ENCODE measurements at places on chromosomes 12 and 14.

DNA sequence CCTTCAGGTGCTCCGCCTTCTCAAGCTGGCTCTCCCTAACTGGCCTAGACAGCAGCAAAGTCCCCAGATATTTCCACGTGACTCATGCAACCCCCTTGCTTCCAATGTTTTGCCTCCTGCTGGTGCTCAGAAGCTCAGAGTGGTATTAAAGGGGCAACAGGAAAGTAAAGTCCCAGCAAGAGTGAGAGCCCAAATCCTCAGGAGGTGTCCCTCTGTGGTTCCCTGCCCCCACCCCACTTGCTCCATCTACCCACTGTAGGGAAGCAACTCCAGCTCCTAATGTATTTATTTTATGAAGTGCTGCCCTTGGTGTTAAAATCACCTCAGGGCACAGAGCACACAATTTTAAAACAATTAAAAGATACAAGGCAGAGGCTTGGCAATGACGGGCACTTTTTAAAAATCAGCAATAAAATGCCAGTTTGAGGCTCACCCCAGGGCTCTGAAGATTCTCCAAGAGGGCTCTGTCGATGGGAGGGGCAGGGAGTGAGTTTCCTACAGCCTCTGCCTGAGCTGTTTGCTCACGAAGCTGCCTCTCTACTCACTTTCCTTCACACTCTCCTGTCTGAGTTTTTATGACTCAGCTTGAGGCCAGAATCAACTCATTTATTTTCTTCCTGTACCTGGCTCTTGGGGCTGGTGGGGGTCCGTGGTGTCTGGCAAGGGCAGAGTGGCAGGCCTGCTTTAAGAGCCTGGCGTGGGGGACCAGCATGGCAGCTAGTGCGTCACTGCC is 81.9 kb upstream of the MAX start:
- peak; percentile 78 for DNase-seq

DNA sequence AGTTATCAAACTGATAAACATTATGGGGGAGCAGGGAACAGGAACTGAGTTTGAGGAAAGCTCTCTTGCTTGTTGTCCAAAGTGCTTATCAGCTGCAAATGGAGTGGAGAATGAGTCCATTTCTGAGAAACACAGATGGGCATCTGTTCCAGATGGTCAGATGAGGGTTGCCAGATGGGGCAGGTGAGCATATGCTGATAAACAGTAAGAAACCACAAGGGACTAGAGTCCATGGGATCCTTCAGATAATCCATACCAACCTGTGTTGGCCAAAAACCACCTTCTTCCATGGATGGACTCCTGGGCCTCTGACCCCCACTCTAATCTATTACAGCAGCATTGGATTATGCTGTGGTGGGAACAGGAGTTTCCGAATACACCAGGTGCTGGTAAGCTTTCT is 38.3 kb downstream of the GNS start:
- no peak for DNase-seq

- DNase-seq = no peak
Observed at GRCh38 chr12:84290168-84290567, 622.4 kb downstream of the SLC6A15 start.

DNA sequence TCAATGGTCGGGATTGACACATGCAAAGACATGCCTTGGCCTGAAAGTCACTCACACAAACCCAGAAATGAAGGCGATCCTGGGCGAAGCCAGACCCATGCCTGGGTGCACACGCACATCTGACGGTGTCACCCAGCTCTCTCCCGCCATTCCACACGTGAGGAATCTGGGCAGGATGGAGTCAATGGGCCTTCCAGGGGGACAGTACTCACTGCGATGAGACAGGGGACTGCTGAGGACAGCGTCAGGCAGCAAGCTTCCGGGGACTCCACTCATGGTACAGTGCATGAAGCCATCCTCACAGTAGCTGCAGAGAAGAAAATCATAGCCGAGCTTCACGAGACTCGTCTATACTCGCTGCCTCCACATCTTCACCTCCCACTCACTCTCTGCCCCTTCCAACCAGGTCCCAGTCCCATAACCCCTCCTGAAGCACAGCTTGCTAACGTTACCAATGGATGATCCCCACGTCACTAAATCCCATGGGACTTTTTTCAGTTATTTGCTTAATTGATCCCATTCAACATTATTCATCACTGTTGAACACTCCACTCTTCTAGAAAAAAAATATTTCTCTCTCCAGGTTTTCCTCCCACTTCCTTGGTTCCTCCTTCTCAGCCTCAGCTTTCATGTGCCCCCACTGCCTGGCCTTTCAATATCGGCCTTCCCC is 77.8 kb downstream of the VWF start:
- no peak for DNase-seq

DNA sequence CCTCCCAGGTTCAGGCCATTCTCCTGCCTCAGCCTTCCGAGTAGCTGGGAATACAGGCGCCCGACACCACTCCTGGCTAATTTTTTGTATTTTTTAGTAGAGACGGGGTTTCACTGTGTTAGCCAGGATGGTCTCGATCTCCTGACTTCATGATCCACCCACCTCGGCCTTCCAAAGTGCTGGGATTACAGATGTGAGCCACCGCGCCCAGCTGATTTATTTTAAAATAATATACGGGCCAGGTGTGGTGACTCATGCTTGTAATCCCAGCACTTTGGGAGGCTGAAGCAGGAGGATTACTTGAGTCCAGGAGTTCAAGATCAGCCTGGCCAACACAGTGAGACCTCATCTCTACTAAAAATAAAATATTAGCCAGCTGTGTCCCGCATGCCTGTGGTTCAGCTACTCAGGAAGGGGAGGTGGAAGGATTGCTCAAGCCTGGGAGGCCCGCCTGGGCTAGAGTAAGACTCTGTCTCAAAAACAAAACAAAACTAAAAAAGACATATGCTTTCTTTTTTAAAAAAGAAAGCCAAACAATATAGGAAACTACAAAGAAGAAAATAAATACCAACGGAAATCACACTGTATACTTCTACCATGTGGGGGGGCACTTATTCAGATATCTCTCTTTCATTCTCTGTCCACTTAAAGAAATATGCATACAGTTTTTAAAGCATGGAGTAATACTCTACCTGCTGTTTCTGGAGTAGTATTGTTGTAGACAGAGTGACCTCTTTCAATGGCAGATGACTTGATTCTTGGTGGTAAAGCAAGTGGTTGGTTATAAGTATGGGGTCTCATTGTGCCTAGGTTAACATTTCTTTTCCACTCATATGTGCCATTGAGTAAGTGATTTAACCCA is 930 bp upstream of the MIA2 start:
- DNase-seq = peak; percentile 38

- DNase-seq = peak; percentile 15
Observed at GRCh38 chr12:83996671-83997070, 915.9 kb downstream of the SLC6A15 start.

DNA sequence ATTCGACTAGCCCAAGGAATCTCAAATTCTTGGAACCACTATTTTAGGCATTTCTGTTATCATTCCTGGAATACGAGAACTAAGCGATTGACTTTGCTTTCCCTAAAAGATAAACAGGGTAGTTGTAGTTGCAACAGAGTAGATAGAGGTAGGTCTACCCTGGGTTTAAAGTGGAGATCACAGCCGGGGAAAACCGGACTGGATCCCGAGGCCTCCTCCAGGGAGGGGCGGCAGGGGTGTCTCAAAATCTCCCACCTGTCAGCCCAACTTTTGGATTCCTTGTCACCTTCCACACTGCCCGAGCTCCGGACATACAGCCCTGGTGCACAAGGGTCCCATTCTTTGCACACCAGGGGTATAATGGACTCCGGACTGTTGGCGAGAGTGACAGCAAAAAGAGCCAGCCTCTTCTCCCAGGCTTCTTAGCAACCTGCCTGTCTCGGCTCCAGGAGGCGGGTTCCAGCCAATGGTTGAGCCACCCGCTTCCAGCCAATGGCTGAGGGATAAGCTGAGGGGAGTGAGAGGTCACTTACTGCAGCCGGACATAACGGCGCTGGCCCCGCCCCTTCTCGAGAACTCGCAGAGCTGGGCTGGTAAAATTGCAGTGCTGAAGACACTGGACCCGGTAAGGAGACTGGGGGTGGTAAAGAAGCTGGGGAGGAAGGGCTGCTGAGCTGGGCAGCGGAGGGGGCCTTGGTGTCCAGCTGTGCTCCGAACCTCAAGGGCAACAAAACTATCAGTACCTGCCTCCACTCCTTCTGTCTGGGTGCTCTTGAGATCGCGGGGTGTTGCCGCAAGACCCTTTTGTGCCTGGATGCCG is at the start of gene SUOX:
SUOX (plus strand) TSS at position 562 of the 820 bp plus-strand sequence. CDS start 4,946 bp downstream, outside the sequence.
- DNase-seq = peak; percentile 94

Measured in epithelial cell of esophagus (primary cell).